Left forelimb (tissue), 1 donor: ENCODE measurements at places on chromosomes 4 and X.

DNA sequence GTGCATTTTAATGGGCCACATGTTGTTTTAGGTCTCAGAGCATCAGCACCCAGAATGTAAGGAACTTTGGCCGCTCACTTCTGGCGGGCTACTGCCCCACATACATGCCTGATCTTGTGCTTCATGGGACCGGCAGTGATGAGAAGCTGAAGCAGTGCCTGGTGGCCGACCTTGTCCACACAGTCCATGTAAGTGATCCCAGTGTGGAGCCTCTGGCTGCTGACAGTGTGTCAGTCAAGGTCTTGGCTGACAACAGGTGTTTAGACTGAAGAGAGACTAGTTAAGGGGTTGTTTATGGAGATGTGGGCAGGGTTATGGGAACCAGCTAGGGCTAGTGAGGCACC lies 101.4 kb downstream of the FNIP2 start:
- DNase-seq: no peak

GRCh38 chrX:79153348-79153747 lies 8.9 kb downstream of the GPR174 start:
- no peak for DNase-seq

DNA sequence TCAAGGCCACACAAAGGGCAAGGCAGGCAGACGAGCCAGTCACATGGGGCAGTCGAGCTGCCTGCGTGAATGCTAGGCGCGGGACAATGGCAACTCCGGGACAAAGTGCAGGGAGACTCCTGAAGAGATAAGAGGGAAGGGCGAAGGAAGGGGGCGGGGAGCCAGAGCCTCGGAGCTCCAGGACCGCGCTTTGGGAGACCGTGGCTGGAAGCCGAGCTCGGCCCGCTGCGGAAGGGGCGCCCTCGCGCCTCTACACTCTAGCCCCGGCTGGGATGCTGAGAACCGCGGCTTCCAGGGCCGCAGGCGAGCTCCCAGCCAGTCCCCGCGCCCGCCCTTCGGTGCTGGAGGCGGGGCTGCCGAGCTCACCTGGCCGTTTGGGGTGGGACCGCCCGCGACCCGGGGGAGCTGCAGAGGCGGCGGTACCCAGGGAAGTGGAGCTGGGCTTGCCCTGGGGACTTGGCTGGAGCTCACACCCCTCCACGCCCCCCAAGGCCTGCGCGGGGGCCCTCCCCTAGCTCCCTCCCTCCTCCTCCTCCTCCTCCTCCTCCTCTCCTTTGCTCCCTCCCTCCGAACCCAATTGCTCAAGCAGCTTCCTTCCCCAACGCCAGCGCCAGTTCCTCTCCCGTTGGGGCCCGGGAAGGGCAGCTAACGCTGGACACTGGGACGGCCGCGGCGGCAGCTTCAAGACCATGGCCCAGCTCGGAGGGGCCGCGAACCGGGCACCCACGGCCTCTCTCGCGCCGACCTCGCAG lies at the start of gene SOWAHD:
SOWAHD (plus strand) TSS at position 610 of the 752 bp plus-strand sequence; CDS start at position 690, 80 bp downstream.
- DNase-seq: no peak

DNA sequence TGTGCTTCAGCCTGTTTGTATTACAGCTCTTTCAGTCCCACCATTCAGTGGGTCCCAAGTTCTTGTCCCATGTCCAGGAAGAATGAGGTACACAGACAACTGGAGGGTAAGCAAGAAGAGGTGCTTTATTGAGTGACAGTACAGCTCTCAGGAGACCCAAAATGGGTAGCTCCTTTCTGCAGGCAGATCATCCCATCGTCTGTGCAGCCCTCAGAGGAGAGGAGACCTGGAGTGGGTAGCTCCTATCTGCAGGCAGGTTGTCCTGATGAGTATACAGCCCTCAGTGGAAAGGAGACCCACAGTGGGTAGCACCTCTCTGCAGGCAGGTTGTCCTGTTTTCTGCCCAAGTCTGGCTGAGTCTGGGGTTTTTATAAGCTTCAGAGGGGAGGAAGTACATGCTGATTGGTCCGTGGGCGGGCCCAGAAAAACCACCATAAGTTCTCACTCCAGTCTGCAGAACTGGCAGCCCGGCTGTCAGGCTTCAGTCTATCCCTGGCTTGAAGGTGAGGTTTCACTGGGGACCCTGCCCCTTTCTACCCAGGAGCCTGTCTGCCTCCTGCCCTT lies 18.0 kb downstream of the GRK4 start:
- no peak for DNase-seq

DNA sequence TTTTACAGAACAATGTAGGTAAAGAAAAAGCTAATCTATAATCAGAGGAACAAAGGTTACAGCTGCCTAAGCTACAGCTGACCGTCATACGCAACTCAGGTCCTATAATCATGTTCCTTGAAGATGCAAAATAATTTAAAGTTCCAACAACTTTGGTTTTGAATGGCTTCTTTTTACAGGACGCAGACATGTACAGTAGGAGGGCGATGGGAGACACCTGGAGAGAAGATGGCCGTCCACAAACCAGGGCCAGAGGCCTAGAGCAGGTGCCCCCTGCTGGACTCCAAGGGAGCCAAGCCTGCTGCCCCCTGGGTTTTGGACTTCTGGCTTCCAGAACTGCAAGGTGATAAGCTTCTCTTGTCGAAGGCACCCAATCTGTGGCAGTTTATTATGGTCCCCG lies 10.6 kb downstream of the HGFAC start:
- no peak for DNase-seq
